ENCODE measurements at places on chromosomes 6 and 20.

GRCh38 chr20:40233406-40233805 is 455.6 kb downstream of the MAFB start:
- no peak overlapping the region for H3K4me3 ChIP-seq
- H3K36me3 ChIP-seq: no peaks in the 10 kb centered on the region
- no peaks in the 10 kb centered on the region for H3K4me1 ChIP-seq
- no peaks in the 10 kb centered on the region for H3K27me3 ChIP-seq
- no peak overlapping the region for H3K27ac ChIP-seq

DNA sequence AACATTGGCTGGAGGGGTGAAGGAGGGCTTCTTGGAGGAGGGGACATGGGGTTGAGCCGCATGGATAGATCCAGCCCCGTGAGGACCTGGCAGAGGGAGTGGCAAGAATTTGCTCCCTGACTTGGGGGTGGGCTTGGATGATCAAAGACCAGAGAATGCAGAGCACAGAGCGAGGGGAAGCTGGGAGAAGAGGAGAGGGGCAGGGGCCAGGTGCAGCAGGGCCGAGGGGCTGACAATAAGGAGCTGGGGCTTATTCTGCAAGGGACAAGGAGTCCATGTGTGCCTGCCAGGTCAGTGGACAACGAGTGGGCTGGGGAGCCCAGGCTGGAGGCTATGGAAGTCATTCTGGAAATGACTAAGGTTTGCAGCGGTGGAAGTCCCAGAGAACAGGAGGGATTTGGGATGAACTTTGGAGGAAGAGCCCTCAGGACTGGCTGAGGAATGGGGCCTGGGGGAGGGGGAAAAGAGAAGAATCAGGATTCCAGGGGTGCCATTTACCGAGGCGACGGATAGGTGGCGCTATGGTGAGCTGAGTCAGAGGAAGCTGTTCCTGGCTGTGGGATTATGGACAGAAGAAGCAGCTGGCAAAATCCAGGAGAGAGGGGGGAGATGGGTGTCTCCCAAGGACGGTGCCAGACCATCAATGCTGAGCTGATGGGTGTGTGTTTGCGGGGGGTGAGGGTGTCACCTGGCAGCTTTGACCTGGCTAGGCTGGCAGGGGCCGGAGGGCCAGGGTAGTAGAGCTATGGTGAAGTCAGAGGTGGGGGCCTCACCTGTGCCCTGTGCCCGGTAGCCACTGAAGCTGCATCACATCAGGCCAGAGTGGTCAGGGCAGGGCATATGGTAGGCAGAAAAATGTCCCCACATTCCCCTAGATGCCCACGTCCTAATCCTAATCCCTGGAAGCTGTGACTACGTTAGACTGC is 7.8 kb downstream of the KCNG1 start:
- H3K4me1 ChIP-seq: no peaks in the 10 kb centered on the region
- no peak overlapping the region for H3K4me3 ChIP-seq
- no peaks in the 10 kb centered on the region for H3K36me3 ChIP-seq
- H3K27me3 ChIP-seq: no peaks in the 10 kb centered on the region

- peaks cover 40% of the 10 kb centered on the region for H3K4me1 ChIP-seq
- no peaks in the 10 kb centered on the region for H3K36me3 ChIP-seq
Observed at GRCh38 chr6:154343473-154344308, 12.9 kb downstream of the IPCEF1 start.

GRCh38 chr20:39057143-39057542 is 95.0 kb downstream of the DHX35 start:
- no peak for DNase-seq
- H3K36me3 ChIP-seq: no peaks in the 10 kb centered on the region
- no peak overlapping the region for H3K27ac ChIP-seq

GRCh38 chr6:7529141-7529540 is 12.3 kb upstream of the DSP start:
- no peak overlapping the region for H3K4me3 ChIP-seq
- no peak overlapping the region for H3K27ac ChIP-seq
- no peaks in the 10 kb centered on the region for H3K36me3 ChIP-seq
- DNase-seq: no peak

- peak; percentile 97 for DNase-seq
- no peak overlapping the region for H3K4me3 ChIP-seq
- no peaks in the 10 kb centered on the region for H3K27me3 ChIP-seq
- no peak overlapping the region for H3K27ac ChIP-seq
- H3K36me3 ChIP-seq: no peaks in the 10 kb centered on the region
Observed at GRCh38 chr20:43969501-43970182, 55.0 kb downstream of the TOX2 start.

DNA sequence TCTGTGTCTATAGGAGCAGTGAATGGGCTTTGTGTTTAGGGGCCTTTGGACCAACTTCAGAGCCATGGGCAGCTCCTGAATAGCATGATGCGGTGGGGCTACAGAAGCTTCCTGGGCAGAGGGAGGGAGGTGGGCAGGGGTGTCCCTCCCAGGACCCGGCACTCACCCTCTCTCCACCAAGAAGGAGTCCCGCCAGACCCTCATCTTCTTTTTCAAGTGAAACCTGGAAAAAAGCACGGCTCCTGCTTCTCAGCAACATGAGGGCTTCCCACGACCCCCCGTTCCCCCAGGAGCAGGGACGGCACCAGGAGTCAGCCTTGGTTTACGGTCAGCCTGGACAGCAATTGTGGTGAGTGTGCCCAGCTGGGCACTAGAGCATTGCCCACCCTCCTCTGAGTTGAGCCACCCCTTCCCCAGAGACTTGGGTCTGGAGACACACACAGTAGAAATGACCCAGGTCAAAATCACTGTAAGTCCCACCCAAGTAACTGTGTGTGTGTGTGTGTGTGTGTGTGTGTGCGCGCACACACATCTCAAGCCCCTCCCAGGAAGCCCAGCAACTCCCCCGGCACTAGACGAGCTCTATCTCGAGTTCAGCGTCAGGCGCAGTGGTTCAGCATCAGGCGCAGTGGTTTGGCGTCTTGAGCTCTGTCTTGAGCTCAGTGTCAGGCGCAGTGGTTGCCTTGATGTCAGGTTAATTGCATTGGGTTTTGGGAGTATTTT is 108.2 kb downstream of the SULF2 start:
- no peak for DNase-seq
- H3K27me3 ChIP-seq: no peaks in the 10 kb centered on the region
- no peaks in the 10 kb centered on the region for H3K36me3 ChIP-seq
- no peaks in the 10 kb centered on the region for H3K4me1 ChIP-seq
- H3K4me3 ChIP-seq: no peak overlapping the region
- H3K27ac ChIP-seq: no peak overlapping the region

- no peaks in the 10 kb centered on the region for H3K27me3 ChIP-seq
- H3K27ac ChIP-seq: peak overlapping the region; percentile 63
- no peaks in the 10 kb centered on the region for H3K36me3 ChIP-seq
- peaks cover 35% of the 10 kb centered on the region for H3K4me1 ChIP-seq
- peak overlapping the region; percentile 65 for H3K4me3 ChIP-seq
Observed at GRCh38 chr20:46894971-46895905, 595 bp downstream of the EYA2 start.

All from thyroid gland (tissue), 4 donors.